ENCODE measurements at places on chromosomes 16 and 17.

DNA sequence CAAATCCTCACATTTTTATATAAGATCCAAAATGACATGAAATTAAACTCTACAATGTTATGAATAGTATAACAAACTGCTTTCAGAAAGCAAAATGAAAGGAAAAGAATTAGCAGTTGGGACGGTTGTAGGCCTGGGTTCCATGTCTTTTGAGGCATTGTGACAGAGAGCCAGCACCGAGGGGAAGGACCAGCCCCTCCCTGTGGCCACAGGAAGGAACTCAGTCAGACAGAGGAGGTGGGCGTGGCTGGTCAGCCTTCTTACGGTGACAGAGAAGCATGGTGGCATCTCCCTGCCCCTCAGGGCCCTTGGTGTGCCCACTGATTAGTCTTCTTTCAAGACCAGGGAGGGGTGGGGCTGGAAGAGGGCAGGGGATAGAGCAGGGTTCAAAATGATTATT, 5.7 kb downstream of the ZNF319 start:
- peak; percentile 26 for DNase-seq

DNA sequence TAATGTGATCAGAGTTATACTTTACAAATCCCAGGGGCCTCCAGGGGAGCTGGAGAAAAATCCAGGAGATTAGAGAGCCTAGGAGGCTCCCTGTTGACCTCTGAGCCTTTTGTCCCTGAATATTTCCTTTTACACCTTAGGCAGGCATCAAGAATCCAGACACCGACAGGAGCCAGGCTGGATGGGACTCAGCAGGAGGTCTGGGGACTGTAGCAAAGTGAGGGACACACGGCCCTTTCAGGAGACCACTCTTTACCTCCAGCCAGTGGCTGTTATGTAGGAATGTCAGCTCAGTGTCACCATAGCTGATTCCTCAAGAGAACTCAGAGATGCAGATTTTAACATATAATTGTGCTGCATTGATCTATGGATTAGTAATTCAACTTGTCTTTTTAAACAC, 198.4 kb downstream of the SHISA9 start:
- no peak for DNase-seq

DNA sequence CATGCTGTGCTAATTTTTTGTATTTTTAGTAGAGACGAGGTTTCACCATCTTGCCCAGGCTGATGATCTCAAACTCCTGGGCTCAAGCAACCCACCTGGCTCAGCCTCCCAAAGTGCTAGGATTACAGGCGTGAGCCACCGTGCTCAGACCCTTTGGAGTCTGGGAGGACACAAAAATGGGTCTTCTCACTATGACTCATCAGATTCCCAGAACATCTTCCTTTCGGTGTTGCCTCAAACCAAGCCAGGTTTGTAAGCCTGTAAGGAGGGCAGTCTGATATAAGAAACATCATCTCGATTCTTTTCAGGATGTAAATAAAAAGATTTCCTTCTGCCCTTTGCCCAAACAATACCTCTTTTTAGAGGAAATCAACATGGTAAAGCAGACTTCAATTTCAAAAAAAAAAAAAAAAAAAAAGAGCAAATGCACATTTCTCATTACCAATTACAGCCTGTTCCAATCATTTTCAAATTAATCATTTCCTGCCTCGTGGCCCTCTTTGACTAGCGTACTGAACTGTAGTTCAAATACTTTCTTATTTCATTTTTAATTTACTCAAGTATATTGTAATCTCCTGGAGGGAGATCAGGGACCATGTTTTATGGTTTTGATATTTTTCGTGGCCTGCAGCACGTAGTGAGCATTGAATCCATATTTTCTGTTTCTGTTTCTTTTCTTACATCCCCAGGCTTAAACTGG, 409.6 kb downstream of the GRIN2A start:
- no peak for DNase-seq

DNA sequence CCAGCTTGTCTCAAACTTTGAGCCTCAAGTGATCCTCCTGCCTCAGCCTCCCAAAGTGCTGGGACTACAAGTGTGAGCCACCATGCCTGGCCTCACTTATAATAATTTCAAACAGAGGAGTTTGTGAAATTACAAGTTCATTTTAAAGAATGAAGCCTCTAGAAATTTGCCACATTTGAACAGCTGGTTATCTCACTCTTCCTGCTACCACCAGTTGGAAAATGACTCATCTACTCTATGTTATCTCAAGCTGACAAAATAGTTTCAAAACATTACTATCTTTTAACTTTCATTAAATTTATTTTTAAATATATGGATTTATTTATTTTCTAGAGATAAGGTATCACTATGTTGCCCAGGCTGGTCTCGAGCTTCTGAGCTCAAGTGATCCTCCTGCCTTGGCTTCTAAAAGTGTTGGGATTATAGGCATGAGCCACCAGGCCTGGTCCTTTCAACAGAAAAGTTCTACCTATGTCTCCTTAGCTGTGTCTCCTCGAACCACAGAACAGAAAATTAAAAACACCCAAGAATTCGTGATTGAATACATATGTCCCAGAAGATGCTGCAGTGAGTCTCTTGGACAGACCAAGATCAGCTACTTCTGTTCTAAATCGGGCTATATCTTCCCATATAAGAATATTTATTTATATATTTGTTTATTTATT, 47.6 kb downstream of the MYH13 start:
- no peak for DNase-seq

GRCh38 chr17:43395165-43395564, 3.6 kb upstream of the ARL4D start:
- DNase-seq: no peak

DNA sequence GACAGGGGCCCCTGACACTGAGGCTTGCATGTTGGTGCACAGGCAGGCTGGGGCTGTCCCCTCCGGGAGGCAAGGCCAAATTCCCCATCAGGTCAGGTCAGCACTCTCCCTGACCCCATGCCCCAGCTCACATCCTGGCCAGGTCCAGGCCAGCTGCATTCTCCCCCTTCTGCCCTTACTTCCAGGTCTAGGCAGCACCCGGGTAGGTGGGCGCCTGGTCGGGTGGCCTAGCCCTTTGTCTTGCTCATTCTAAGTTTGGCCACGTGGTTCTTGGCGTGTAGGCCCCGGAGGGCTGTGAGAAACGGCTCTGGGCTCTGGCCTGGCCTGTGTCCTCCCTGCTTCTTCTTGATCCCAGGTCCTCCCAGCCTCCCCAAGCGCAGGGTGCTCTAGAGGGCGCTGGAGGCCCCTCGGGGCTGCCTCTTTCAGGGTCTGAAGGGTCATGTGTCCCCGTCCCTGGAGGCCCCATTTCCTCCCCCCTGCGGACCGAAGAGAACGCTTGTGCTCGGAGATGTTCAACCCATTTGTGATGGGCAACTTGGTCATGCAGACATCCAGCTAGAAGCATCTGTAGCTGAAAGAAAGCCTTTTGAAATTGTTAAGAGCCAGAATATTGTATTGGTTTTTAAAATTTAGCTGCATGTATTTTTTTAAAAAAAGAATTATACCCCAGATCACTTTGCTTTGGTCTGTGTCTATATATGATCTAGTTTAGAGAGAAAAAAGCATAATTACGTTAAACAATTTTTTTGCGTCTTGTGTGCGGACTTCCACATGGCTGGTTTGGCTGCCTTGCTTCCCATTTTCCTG, 6.7 kb downstream of the BAHCC1 start:
- DNase-seq: no peak

- DNase-seq: peak; percentile 76
Observed at GRCh38 chr17:78258323-78259191, 27.1 kb downstream of the TMEM235 start.

GRCh38 chr16:82373976-82374375, 204.0 kb upstream of the MPHOSPH6 start:
- no peak for DNase-seq

- DNase-seq: no peak
Observed at GRCh38 chr16:58249388-58249779, 45.4 kb downstream of the PRSS54 start.

- DNase-seq: no peak
Observed at GRCh38 chr16:529012-529575, 1.6 kb downstream of the CAPN15 start.

- no peak for DNase-seq
Observed at GRCh38 chr17:75356260-75356937, 49.1 kb downstream of the GRB2 start.

GRCh38 chr16:89281829-89282228, 64.3 kb downstream of the ZNF778 start:
- no peak for DNase-seq

DNA sequence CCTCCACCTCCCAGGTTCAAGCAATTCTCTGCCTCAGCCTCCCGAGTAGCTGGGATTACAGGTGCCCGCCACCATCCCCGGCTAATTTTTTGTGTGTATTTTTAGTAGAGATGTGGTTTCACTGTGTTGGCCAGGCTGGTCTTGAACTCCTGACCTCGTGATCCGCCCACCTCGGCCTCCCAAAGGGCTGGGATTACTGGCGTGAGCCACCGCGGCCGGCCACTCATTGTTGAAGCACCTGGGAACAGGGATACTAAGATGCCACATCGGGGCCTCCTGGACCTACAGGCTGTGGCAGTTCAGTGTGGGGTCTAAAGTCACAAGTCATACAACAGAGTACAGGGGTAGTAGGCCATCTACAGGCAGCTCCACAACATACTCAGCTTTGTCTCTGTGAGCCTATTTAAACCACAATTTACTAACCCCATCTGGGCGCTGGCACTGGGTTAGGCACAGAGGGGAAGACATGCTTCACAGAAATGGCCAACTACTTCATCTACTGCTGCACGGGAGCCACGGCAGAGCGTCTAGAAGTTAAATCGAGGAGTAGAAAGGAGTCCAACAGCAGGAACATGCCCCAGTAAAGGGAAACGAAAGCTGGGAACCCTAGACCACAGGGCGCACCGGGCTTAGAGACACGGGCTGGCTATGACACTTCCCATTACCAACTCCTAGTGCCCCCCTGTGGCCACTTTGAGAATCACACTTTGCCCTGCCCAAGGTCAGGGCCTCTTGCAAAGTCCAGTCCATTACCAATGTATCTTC, 4.3 kb downstream of the VAMP2 start:
- DNase-seq: peak; percentile 84

DNA sequence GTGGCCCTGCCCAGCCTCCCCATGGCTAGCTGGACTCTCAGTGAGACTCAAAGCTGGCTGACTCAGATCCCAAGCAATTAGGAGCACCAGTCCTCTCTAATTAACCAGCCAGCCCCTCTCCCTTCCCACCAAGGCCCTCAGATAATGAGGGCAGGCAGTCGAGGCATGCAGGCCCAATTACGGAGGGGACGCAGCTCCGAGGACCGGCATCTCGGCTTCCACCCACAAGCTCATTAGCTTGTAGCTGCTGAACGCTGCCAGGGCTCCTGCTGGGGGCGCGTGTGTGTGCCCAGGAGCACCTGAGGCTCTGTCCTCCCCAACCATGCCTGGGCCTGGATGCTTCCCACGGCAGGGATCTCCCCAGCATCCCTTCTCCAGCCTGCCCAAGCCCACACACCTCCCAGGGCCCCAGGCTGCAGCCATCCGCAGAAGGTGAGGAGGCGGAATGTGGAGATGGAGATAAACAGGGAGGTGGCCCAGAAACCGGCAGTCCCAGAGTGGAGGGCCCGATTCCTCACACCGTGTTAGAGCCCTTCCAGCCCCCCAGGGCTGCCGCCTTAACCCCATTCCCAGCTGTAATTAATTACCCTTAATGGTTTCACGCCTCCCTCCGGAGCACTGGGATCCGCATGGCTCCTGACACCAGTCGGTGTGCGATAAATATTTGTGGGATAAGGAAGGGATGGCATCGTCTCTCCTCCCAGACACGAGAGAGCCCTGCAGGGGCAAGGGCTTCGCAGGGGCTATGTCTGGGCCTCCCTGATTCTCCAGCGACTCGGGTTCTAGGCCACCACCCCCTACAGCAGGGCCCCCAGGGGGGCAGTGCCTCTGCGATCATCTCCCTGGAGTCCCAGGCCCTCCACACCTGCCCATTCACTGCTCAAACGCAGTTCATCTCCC, 42.2 kb downstream of the RPH3AL start:
- peak; percentile 3 for DNase-seq

- no peak for DNase-seq
Observed at GRCh38 chr16:85675251-85675874, 13.4 kb downstream of the GINS2 start.

GRCh38 chr16:16138034-16138635, 85.2 kb downstream of the ABCC6 start:
- DNase-seq: no peak

GRCh38 chr17:47732399-47733046, 513 bp upstream of the TBX21 start:
- DNase-seq: peak; percentile 10

DNA sequence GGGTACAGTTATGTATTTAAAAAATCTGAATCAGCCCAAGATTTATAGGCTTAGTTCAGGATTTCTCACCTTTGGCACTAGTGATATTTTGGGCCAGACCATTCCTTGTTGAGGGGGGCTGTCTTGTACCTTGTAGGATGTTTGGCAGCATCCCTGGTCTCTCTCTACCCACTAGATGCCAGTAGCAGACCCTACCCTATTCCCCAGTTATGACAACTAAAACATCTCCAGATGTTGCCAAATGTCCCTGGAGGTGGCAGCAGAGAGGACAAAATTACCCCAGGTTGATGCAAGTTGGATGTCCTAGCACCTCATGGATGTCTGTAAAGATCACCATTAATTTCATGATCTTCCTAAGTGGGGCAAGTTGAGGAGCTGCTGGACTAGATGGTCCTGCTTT, 45.8 kb downstream of the SYT17 start:
- no peak for DNase-seq

- DNase-seq: no peak
Observed at GRCh38 chr16:65375651-65376050, 253.8 kb upstream of the CDH11 start.

GRCh38 chr16:67926181-67926750, 5.4 kb downstream of the CTRL start:
- no peak for DNase-seq

GRCh38 chr17:72102366-72102765, 18.5 kb upstream of the SOX9 start:
- DNase-seq: no peak

Data from activated naive CD4-positive, alpha-beta T cell treated with anti-CD3 and anti-CD28 coated beads, Interleukin-2, amount 50 U/mL, for 16 hours (primary cell).